ENCODE measurements at places on chromosomes 12 and 14.

- DNase-seq = no peak
These were observed 11.8 kb upstream of the CEBPE start for GRCh38 chr14:23130871-23131270.

- no peak for DNase-seq
These were observed 618 bp upstream of the ANKRD52 start for GRCh38 chr12:56258820-56259183.

DNA sequence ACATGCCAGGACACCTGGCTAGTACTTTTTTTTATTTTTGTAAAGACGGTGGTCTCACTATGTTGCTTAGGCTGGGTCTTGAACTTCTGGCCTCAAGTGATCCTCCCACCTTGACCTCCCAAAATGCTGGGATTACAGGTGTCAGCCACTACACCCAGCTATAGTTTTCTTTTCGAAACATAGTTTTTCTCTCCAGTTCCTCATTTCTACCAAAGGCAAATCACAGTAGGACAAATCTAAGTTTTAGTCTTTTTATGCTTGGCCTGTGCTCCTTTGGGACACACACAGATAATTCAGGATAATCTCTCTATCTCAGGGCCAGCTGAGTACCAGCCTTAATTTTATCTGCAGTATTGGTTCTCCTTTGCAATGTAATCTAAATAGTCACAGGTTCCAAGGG, 100.7 kb downstream of the KCNMB4 start:
- no peak for DNase-seq

- no peak for DNase-seq
These were observed 154.0 kb downstream of the NDUFA12 start for GRCh38 chr12:94849411-94849976.

GRCh38 chr12:5417500-5417899, 14.4 kb upstream of the NTF3 start:
- no peak for DNase-seq

- DNase-seq = no peak
These were observed 167.6 kb downstream of the RBM19 start for GRCh38 chr12:113798552-113798951.

GRCh38 chr12:26826437-26826836, 6.6 kb downstream of the ITPR2 start:
- no peak for DNase-seq

DNA sequence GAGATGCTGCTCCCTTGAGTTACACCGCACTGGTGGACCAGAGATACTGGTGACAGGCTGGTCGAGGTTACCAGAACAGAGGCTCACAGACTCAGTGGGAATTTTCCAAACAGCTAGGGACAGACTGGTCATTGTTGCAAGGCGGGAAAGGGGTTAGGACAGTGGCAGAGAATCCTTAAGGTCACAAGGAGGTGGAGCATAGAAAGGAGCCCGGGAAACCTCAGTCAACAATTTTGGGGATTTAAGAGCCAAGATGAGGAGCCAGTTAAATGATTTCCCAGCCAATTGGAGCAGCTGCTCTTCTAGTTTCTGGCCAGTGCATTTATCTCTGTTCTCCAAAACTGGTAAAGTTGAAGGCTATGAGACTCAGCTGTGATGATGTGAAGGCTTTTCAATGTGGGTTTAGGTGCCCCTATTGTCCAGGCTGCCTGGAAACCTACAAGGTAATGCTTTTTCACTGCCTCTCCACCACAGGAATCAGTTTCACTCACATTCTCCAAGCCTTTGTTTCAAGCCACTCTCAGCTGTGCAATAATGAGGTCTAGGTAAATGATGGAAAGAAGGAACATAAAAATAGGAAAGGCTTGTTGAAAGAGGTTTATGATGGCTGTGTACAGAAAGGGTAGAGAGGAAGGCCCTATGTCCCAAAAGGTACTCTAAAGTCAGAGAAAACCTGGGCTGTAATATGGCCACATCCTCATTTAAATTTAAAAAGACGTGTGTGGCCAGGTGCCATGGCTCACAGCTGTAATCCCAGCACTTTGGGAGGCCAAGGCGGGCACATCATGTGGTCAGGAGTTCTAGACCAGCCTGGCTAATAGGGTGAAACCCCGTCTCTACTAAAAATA, 7.0 kb upstream of the TNS2 start:
- no peak for DNase-seq

All from NCI-H524 treated with DMSO at 0.1 percent for 48 hours (cell line).